ENCODE measurements at places on chromosomes 2 and 18.

DNA sequence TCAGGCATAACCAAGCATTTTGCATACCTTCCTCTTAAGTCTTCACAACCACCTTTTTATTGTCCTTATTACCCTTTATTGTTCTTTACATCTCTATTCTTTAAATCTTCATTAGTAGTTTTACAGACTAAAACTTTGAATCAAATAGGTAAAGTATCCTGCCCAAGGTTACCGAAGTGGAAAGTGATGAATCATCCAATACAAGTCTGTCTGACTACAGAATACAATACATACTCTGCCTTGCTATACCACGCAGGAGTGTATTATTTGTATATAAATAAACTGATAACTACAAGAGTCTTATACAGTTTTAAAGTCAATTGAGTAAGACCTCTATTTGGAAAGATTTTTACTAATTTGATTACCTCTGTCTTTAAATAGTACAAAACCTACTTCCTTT, 196.0 kb downstream of the ZEB2 start:
- DNase-seq: no peak

DNA sequence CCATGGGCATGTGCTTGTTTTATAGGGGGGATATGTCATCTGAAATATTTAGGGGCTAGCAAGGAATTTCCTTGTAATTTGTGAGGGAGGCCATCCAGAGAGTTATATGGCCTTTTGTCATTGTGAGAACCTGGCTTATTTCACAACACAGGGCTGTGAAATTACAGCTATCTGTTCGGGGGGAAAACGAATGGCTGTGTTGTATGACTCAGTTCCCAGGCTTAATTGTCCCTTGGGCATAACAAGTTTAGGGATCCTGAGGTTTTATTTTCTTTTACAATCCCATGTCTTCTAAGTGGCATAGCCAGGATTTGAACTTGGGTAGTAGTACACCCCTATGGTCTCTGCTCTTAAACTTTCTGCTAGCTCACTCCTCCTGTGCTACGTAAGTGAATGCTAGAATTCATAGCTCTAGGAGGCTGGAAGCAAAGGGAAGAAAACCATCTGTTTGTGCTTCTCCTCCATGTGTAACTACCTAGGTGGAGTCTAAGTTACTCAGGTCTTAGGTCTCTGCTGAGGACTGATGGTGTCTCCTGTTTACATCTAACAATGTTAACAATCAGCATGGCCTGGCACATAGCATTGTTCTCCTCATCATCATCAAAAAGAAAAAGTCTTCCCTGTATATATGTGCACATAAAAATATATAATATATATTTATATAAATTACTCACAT, 53.8 kb downstream of the SKA1 start:
- no peak for DNase-seq

DNA sequence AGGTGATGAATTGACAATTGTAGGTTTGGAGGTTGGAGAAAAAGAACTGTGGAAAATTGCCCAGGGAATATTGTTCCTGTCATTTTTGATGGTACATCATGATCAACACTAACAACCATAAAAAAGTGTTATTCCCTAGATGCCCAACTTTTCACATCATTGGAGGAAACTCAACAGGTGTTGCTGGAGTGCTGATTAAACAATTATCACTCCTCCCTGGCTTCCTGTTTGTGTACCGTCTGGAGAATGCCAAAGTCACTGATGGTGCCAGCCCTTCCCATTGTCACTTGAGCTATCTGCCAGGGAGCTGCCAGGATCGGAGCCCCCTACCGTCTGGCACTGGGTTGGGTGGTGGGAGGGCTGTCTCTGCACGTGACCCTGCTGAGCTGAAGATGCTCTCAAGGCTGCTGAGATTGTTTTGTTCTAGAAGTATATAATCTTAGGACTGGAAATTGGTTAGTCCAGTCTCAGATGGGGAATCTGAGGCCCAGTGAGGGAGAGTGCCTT, 156.9 kb downstream of the PRKCE start:
- DNase-seq: no peak

DNA sequence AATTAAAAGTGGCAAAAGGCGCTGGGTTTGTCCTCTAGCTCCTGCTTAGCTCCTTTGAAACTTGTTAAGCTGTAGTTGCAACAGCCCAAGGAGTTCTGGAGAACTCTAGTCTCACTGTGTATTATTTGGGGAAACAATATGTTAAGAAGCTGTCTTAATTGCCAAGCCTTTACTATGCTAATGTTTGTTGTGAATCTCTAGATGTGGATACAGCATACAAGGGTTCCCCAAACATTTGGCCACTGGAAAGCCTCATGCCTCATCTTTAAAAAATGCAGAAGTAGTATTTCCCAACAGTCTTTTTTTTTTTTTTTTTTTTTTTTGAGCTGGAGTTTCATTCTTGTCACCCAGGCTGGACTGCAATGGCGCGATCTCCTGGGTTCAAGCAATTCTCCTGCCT, 236.7 kb downstream of the PRKCE start:
- no peak for DNase-seq

DNA sequence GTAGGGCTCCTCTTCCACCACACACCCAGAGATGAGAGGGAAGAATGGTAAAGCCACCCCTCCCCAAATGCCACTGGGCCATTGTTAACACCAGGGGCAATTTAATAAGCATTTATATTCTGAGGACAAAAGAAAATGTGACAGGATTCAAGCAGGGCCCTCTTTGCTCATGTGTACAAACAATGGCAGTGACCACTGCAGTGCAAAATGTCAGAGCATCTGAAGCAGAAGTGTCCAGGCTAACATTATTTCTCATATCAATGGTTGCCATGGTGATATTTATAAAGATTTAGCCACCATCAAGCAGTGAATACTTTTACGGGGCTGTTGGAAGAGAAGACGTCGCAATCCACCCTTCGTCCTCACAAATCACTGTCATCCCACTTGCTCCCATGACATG, 10.8 kb upstream of the EPB41L3 start:
- no peak for DNase-seq

DNA sequence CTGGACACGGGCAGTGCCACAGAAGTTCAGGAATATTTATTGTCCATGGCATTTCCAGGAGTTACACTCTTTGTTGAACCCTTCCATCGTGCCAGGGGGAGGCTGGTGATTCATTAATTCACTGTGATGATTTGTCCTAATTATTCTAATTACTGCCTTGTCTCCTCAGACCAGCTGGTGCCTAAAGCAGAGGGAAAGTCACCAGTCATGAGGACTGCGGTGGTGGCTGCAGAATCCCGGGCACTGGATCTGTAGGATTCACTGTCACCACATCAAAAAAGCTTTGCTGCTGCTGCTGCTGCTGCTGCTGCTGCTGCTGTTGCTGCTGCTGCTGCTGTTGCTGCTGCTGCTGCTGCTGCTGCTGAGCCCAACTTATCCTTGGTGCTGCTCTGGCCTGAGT, 908.2 kb downstream of the TSN start:
- DNase-seq: no peak

GRCh38 chr2:191291471-191291870, 46.3 kb downstream of the MYO1B start:
- DNase-seq: no peak
